ENCODE measurements at places on chromosomes 13 and 19.

GRCh38 chr13:20609145-20609544, 42.2 kb downstream of the IFT88 start:
- no peak for DNase-seq

DNA sequence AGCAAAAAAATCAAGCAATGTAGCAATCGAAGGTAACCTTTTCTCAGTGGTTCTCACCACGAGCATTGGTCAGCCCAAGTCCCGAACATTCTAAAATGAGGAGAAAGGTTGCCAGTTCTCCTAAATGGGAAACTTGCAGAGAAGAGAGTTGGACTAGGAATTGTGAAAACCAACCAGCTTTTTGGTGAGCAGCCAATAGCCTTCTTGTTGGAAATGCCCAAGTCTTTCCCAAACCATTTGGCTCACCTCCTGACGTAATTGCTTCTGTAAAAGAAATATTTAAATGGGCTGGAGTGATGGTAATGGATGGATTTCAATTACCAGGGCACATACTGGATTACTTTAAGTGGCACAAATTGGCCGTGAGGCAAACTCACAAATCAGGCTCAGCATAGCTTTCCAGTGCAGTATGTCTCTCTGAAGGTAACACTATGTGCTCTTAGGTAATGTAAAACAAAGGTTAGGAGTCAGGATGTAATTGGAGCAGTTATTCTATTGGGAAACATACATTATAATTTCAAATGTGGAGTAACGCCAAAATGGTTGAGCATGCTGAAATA, 423.2 kb downstream of the KLF5 start:
- DNase-seq: no peak

DNA sequence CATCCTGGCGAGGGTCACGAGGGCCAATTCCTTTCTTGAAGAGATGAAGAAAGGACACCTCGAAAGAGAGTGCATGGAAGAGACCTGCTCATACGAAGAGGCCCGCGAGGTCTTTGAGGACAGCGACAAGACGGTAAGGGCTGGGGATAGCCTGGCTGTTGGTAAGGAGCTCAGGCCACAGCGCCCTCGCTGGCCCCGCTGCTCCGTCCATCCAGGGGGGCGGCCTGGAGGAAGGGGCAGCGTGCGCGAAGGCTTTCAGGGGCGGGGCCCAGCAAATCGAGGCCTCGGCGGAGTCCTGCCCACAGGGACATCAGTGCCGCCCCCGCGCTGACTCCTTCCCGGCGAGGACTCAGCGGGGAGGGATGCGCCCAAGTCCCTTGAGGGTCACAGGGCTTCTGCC, 6.9 kb downstream of the F10 start:
- DNase-seq: no peak

DNA sequence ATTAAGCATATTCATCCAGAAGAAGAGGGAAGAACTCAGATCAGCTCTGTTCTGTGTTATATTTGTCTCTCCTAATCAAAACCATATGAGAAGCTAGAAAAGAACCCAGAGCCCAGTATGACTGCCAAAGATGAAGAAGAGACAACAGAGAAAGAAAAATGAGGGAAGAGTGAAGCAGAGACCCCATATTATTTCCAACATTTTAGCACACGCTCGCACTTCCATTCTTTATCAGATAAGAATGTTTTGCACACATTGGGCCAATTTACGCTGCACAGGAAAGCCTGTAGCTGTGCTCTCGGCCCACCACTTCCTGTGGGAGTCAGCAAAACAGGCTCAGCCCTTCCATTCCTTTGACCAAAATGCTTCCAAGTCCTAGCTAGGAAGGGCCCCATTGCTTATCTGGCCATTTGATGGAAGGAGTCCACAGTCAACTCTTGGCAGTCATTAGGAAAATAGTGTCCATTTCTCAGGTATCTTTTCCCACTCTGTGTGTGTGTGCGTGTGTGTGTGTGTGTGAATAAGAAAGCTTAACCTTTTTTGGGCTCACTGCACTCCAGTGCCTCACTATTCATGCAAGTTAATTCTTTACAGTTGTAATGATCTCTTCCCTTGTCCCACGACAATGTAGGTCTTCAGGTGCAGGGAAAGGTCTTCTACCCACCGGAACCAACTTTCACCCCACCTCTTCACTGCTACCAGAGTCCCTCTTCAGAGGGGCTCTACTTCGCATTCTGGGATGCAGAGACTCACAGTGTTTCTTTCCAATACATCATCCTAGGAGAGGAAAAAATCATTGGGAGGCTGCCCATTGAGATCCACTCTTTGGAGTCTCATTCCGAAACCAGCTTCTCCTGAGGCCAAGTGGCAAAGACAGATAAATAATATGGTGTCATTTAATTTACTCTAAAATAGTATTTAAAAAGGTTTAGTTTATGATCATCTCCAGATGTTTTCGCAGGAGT, 237.5 kb downstream of the COG6 start:
- DNase-seq: no peak
